NCI-H748 treated with DMSO at 0.1 percent for 48 hours (cell line): ENCODE measurements at places on chromosomes 11 and 22.

DNA sequence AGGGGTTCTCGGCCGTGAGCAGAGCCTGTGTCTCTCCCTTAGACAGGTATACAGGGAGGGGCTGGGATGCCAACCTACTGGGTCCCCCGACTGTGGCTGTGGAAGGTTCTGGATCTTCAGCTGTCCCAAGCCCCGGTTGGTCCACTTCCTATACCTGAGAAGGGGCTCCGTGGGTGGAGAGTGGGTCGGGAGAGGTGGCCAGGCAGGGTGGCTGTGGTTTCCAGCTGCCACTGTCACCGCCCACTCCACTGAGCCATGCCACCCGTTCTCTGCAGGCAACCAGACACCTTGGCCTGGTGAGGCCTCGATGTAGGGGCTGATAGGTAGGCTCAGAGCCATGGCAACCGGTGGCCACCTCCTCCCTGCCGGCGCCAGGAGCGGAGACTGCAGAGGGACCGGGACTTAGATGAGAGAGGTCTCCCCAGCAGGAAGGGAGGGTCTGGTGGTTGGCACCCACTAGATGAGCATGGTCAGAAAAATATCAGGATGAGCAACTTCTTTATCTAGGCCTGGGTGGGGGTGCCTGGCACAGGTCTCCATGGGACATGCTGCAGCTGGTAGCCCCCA lies 53.8 kb downstream of the TRIOBP start:
- no peak for DNase-seq

DNA sequence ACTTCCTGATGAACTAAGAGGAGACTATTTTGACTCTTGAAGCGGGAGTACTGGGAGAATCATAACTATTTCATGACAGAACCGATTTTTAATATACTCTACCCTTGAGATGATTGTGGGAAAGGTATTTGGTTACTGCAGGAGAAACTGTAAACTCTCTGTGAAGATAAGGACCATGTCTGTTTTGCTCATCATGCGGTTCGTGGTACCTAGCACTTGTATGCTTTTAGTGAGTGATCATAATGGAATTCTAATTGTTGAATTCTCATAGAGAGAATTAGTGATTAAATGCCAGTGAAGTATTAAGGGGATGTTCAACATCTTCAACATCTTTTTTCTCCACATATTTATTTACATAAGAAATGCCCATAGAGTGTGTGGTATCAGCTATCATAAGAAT lies 11.4 kb downstream of the AASDHPPT start:
- DNase-seq, result no peak

- DNase-seq, result no peak
Observed at GRCh38 chr11:17026487-17027082, 12.4 kb upstream of the PLEKHA7 start.

GRCh38 chr22:47112582-47112965 lies 350.1 kb downstream of the TBC1D22A start:
- no peak for DNase-seq

GRCh38 chr11:50278756-50279155 lies 246.1 kb downstream of the OR4C45 start:
- no peak for DNase-seq

- DNase-seq, result peak; percentile 58
Observed at GRCh38 chr22:42462016-42462415, 29.8 kb upstream of the NFAM1 start.

GRCh38 chr11:123330071-123330470 lies 100.0 kb upstream of the GRAMD1B start:
- DNase-seq, result no peak

- no peak for DNase-seq
Observed at GRCh38 chr11:128629516-128630106, 42.3 kb upstream of the ETS1 start.

GRCh38 chr11:93747122-93747521 lies 5.7 kb downstream of the C11orf54 start:
- no peak for DNase-seq

GRCh38 chr22:29877620-29878019 lies 5.4 kb upstream of the MTMR3 start:
- no peak for DNase-seq

- no peak for DNase-seq
Observed at GRCh38 chr11:980438-981357, 55.0 kb downstream of the AP2A2 start.

- no peak for DNase-seq
Observed at GRCh38 chr22:20232781-20233180, 35.3 kb downstream of the RTN4R start.

DNA sequence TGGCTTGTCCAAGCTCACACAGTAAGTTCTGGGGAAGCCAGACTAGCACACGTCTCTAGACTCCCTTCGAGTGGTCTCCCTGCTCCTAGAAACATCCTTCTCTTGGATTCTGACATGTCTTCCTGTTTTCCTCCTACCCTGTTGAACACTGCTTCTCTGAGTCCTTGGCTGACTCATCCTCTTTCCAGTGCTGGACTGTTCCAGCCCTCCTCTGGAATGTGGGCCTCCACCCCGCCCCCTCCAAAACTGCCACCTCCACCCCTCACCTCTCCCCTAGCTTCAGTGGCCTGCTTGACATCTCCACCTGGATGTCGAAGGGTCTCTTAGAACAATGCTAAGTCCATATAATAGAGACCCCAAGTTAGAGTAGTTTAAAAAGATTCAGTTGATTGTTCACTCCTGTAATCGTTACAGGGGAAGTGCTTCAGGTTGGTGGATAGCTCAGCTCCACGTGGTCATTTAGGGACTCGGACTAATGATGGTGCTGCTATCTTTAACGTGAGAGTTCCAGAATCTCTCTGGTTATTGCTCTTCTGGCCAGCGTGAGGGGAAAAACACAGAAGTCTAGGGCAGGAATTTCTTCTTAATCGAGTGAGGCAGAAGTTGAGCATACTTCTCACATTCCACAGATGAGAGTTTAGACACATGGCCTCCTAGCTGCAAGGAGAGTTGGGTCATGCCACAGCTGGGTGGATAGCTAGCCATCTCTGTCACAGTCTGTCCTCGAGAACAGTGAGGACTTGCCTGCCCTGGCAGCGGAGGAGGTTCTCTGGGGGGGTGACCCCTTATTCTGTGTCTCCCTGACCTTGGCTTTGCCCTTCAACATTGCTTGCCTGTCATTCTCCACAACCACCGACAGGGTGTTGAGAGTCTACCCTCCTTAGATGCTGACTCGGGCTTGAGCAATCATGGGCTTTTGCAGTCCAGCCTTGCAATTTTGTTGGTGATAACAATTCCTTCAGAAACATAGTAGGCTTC lies 4.7 kb upstream of the C11orf96 start:
- DNase-seq, result no peak

GRCh38 chr11:83007909-83008580 lies 63.7 kb downstream of the RAB30 start:
- DNase-seq, result peak; percentile 26

DNA sequence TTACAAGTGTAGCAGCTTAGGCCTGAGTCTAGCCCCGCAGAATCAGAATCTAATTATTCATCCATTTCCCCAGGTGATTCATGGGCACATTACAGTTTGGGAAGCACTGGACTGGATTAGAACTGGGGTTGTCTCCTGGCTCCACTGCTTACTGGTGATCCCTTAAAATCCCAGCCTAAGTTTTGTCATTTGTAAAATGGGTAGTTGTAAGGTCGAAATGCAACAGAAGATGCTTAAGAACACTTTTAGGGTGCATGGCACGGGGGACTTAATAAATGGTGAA lies 1.3 kb downstream of the STX3 start:
- no peak for DNase-seq

DNA sequence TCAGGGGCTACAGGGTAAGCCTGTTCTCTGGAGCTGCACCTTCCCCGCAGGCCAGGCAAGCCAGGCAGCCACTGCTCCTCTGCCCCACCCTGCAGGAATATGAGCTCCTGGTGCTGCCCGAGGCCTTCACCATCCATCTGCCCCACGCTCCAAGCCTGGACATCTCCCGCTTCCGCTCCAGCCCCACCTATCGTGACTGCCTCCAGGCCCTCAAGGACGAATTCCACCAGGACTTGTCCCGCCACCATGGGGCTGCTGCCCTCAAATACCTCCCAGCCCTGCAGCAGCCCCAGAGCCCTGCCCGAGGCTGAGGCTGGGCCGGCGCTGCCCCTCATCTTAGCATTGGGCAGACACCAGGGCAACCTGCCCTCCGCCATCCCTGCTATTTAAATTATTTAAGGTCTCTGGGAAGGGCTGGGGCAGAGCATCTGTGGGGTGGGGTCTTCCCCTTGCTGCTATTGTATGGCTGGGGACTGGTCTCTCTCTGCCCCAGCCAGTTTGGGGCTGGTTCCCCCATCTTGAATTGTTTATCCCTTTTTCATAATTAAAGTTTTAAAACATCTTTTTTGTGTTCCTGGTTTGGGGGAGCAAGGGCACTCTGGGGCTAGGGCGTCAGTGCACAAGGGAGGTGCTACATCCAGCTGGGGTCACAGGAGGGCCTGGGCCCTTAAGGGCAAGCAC lies 6.2 kb downstream of the LARGE2 start:
- no peak for DNase-seq

GRCh38 chr11:105344938-105345337 lies 205.4 kb upstream of the CARD18 start:
- peak; percentile 22 for DNase-seq

DNA sequence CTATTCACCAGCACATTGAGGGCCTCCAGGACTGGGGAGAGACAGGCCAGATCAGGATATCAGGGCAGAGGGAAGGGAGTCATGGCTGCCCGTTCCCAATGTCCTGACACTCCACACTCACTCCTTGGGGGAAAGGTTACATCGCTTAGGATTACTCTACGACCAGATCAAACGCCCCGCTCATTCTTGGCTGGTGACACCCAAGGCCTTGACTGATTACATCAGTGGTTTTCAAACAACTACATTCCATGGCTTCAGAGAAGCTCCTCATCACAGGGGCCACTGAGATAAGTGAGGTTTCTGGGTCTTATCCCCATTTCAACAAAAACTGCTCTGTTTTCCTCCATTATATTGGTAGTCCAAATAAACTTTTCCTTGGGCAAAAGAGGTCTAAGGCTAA lies 15.0 kb downstream of the UBE2L6 start:
- DNase-seq, result no peak

DNA sequence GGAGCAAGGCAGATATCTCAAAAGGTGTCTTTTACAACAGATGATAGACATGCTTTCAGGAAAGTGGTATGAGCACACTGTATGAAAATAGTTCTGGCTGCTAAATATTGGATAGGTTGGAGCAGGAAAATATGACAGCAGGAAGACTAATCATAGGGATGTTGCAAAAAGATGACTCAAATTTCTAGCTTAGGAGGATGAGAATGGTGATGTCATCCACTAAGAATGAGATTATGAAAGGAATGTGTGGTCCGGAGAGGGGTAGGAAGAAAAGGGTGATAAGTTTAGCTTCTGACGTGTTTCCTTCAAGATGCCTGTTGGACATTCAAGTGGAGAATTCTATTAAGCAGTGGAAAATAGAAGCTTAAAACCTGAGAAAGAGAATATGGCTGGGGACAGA lies 46.4 kb downstream of the RCN1 start:
- no peak for DNase-seq
